ENCODE measurements at places on chromosomes 12 and 14. TPM values are rescaled to one million over a fixed set of nuclear protein-coding genes. Genes with fewer than 3 reads are reported as not detected.

A2ML1 gene
- not detected for total RNA-seq

GRCh38 chr14:54207075-54207474, 189.7 kb upstream of the CDKN3 start:
- no peak for DNase-seq

WNT1 gene
- total RNA-seq, result 1.1 TPM

TMEM63C gene
- total RNA-seq, result 5.1 TPM

AVPR1A gene
- 0.16 TPM for total RNA-seq

DBX2 gene
- not detected for total RNA-seq

ABCB9 gene
- 3.3 TPM for total RNA-seq

KRT74 gene
- total RNA-seq, result 1.2 TPM

- DNase-seq, result no peak
Measured at GRCh38 chr12:90244232-90244631, 535.6 kb upstream of the ATP2B1 start.

- DNase-seq, result no peak
Measured at GRCh38 chr12:1937481-1938224, 19.2 kb upstream of the CACNA2D4 start.

DNA sequence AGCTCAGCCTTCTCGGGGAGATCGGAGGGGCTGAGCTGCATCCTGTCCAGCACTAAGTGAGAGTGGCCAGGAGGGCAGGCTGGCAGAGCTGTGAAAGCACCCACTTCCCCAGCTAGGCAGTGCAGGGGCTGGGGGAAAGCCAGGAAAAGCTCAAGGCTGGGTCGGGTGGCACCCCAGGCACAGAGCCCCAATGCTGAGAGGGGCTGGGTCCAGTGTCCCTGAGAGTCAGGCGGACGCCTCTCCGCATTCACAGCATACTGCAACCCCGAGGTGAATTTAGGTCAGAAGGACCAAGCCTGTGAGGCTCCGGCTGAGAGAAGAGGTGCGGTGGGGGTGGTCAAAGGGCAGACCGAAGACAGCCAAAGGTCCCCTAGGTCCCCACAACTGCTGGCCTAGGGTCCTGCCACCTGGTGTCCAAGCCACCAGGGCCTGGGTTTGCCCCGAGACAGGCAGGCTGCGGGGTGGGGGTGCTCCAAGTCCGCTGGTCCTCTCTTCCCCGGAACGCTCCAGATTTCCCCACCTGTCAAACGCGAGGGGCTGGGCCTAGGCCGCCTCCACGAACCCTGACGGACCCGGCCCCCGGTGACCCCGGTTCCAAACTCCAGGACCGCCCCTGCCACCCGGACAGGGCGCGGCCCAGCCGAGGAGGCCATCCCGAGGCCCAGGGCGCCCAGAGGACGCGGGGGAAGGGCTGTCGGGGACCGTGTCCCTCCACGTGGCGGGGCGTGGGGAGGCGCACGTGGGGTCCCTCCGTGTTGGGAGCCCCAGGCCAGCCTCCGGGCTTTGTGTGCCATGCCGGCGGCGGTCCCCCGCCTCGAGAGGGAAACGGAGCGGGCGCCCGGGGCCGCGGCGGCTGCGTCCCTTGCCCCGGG, 527 bp downstream of the CAMKK2 start:
- DNase-seq, result no peak

GRCh38 chr12:116689979-116690744, 47.7 kb downstream of the SPRING1 start:
- DNase-seq, result no peak

DNA sequence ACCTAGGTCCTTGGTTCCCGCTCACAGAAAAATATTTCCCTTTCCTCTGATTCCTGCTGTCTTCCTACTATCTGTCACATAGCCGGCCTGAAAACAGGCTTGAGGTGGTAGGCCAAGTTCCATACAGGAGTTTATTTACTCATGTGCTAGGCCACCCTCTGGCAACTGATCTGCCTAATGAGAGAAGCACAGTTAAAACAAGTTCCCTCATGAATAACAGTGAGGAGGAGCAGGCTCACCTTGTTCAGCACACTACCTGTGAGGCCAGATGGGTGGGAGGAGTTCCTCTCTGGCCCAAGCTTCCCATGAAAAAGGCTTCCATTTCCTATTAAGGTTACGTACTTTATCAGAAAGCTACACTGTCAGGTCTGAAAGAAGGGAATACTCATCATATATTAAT, 206.0 kb downstream of the MYRFL start:
- DNase-seq, result no peak

B4GALNT1 gene
- 0.48 TPM for total RNA-seq

- peak; percentile 26 for DNase-seq
Measured at GRCh38 chr12:10453156-10453555, at the start of gene KLRC1. KLRC1 (minus strand) TSS chr12:10453377; CDS start chr12:10451156, 2,221 bp downstream.

- no peak for DNase-seq
Measured at GRCh38 chr12:102504280-102504679, 23.9 kb upstream of the IGF1 start.

TRMT61A gene
- 9.1 TPM for total RNA-seq

DNA sequence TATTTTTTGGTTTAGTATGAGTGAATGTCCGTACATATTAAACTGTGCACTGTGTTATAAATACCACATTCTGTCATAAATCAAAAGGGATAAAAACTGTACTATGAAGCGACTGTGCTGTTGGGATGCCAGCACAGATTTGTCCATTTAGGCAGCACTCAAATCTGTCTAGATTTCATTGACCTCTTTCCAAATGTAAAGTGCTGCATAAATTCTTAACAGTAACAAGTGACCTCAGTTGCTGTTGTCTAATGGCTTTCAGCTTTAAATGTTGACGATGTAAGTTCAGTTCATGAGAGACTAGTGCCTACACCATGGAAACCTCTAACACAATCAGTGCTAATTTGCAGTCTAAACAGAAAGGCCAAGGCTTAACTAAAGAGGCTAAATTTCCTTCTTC, 531.4 kb upstream of the LMO3 start:
- DNase-seq, result no peak

DNA sequence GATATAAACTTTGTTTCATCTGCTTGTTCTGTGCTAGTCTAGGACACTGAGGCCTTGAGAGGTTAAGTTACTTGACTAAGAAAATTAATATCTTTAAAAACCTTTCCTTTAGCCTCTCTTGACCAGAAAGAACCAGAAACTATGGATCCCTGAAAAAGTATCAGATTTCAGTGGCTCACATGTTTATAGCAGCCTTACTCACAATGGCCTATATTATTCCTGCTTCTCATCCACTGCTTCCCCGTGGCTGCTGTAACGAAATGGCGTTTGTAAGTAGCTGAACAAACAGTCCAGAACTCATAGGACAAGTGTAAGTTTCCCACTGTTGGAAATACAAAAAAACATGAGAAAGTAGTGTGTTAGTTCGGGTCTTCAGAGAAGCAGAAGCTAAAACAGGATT, 3.2 kb upstream of the PYGL start:
- no peak for DNase-seq

GRCh38 chr12:47222520-47223030, 142.8 kb upstream of the AMIGO2 start:
- DNase-seq, result no peak

DNA sequence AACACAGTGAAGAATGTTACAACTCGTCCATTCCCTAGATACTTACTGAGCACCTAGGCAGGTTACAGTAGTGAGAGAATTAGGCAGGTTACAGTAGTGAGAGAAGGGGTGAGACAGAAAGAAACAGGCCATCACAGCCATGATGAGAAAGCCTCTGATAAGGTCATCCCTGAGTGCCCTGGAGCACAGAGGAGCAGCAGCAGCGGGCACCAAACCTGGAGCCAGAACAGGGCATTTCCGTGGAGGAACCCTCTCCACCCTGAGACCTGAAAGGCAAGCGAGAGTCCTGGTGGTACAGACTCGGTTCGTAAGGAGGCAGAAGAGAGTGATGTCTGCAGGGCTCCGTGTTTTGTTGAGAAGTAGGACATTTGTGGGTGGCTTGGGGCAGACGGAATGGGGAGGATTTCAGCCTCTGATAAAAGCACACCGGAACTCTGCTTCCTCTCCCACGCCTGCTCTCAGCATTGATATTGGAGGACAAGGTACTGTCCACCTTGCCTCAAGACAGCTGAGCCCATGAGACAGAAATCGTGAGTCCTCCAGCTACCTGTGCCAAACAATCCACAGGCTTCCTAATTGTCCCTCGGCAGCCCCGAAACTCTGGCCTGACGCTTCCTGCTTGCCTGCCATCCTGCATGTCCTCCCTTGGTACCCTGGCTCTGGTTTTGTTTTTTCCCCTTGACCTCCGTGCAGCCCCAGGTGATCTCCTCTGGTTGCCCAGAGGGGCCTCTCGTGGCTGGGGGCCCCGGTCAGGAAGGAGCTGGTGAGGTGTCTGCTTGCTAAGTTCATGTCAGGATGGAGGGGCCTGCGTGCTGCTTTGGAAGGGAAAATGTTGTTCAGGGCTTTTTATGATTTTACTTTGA, 136.1 kb downstream of the GCH1 start:
- DNase-seq, result no peak

GRCh38 chr12:131135786-131136538, 182.3 kb downstream of the ADGRD1 start:
- DNase-seq, result no peak

GRCh38 chr14:22822571-22823098, 7.1 kb upstream of the MRPL52 start:
- DNase-seq, result peak; percentile 52

DNA sequence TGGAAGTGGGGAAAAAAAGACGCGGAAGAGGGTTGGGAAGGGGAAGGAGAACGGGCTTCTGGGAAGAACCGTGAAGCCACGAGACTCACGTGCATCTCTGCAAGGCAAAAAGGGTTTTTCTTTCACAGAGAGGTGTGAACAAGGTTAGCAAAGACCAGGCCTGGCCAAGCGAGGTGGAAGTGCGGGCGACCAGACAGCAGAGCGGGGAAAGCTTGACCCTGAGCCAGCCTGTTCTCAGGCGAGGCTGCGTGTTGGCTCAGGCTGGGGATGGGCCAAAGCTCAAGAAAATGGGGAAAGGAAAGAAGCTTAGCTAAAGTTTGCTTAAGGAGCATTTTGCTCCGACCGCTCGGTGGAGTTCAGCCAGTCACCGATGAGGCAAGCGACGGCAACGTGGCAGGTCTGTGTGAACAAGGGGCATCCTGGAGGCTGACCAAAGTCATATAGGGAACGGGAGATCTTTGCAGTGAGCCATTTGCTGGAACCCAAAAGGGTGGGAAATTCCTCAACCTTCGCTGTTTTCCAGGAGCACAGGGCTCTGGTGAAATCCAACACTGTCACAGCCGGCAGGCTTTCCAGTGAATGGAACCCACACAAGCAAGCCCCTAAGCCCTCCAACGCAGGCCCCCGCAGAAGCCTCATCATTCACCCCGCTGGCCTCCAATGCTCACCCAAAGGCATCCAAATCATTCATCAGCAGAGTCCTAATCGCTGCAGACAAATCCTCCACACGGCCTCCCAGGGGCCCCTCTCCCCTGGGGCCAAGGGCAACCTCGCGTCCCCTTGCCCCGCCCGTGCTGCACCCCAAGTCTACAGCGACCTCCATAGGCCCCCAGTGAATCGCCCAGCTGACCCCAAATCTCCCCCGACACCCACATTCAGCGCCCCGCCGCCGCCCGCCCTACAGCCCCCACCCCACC, 754 bp downstream of the ZNF605 start:
- peak; percentile 7 for DNase-seq

DNA sequence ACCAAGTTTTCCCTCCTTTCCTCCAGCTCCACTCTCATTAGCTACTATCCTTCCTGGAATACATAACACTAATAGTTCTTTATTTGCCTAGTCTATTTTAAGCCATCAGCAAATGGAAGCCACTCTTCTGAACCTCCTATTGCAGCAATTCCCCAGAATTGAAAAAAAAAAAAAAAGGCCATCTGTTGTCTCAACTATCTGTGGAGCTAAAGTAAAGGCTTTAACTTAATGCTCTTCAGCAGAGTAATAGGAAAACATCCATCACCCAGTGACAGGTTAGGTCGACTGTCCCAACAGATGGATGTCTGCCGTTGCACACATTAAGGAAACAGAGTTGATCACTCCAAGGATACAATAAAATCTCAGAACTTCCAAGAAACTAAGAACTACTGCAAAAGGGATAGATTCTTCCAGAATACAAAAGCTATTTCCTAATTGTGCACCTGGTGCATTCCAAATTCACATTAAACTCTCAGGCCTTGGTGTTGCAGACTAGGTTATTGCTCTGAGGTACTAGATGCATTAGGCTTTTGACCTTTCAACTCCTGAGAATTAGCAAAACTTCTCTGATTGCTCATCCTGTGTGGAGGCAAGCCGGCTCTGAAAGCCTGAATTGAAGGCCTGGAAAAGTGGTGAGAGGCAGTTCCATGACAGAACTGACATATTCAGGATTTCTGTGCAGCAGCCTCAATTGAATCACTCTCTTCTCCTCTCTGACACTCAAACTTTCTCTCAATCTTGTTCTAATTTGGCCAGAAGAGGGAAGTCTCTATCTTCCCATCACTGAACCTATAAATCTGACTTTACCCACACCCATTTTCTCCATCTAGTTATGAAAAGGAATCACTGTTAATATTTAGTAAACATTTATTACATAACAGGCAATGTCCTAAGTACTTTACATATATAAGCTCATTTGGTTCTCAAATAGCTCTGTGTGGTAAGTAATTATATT, 238.4 kb upstream of the HMGA2 start:
- DNase-seq, result no peak

KCNC2 gene
- not detected for total RNA-seq

SYCP3 gene
- total RNA-seq, result 3.2 TPM

GRCh38 chr12:55716582-55716957, 724 bp downstream of the BLOC1S1 start:
- DNase-seq, result no peak

SLC17A8 gene
- total RNA-seq, result not detected

GRCh38 chr14:64937171-64937820, 5.2 kb downstream of the GPX2 start:
- DNase-seq, result no peak

DNA sequence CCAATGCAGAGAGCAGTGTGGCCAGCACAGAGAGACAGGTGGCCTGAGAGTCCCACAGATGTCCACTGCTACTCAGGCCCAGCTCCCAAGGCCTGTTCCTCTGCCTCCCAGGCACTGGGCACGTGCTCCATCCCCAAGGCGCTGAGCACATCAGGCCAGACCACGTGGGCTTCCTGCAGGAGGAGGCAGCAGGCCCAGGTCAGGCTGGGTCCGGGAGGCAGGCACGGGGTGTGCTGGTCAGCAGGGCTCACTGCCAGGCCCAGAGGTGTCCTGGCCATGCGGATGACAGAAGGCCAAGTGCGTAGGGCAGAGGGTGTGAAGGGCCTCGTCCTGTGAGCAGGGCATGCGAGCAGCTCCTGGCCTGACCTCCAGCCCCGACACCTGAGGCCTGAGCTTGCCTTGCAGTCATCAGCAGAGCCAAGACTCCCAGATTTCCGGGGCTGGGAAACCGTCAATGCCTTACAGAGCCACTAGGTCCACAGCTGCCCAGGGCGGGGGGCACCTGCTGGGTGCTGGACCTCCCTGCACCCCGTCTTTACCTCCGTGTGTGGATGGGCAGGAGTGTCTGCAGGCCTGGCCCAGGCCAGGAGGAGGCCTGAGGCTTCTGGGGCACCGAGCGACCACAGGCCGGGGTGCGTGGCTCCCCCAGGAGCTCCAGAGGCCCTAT, 14.9 kb downstream of the TRMT61A start:
- DNase-seq, result no peak

Data from natural killer cell (primary cell).